B cell (primary cell): ENCODE measurements at places on chromosomes 11 and 22. TPM values are rescaled to one million over a fixed set of nuclear protein-coding genes. Genes with fewer than 3 reads are reported as not detected.
A peak's percentile ranks its signal among the peaks of the same experiment; 100 is the strongest.

- DNase-seq = peak; percentile 60
Observed at GRCh38 chr11:19557720-19558140, 154.9 kb upstream of the NAV2 start.

DNA sequence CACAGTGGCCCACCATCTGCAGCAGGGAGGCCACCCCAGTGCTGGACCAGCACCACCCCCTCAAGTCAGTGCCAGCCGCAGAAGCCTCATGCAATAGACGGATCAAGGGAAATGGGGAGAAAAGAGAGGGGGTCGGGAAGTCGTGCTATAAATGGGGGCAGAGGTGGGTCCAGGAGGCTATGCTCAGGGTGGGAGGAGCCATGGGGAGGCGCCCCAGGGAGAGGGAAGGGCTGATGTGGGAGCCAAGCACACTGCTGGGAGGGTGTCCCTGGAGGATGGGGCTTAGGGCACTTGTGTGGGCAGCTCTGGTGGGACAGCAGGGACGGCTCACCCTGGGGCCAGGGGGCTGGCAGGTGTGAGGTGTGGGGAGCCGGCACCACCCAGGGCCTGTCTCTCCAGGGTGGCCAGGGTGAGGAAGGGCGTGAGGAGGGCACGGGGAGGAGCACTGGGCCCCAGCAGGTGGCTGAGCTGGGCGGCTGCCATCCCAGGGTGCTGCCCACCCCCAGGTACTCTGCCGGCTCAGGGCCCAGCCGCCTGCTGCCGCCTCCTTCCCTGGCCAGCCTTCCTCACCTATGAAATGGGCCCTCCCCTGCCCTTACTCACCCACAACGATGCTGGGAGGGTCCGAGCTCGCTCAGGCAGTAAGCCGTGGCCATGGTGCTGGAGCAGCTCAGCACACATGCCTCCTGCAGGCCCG, 18.0 kb downstream of the PHLDA2 start:
- no peak for DNase-seq

DNA sequence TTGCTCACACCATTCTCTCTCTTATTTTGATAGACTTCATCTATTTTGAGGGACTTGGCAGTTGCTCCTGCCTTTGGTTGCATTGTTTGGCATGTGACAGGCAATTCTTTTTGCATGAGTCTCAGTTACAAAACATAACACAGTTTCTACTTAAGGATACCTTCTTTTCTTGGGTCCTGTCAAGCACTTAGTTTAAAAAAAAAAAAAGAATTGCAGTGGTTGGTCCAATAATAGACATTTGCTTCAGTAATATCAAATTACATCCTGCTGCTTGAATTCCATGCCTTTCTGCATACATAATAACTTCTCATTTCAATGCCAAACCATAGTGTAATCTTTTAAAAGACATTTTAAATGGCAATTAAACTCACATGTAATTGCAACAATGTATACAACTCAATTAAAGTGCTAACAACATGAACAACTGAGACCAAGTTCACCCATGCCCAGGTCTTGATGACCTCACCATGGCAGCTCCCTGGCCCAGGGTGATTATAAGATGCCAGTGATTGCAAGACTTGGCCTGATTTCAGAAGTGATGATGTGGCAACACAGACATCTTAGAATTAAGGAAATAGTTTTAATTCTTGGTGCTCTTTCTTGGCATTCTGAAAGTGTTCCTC, 32.2 kb upstream of the PLET1 start:
- DNase-seq = no peak

The DGCR6 gene
- total RNA-seq = 1.5 and 1.8 TPM in 2 replicates

- no peak for DNase-seq
Observed at GRCh38 chr11:70951139-70951804, 301.1 kb downstream of the SHANK2 start.

The CCDC116 gene
- 0.52 and 0.63 TPM in 2 replicates for total RNA-seq

The GTSE1 gene
- total RNA-seq = 0.17 and 0.27 TPM in 2 replicates

The GGTLC3 gene
- not detected in 2 replicates for total RNA-seq

DNA sequence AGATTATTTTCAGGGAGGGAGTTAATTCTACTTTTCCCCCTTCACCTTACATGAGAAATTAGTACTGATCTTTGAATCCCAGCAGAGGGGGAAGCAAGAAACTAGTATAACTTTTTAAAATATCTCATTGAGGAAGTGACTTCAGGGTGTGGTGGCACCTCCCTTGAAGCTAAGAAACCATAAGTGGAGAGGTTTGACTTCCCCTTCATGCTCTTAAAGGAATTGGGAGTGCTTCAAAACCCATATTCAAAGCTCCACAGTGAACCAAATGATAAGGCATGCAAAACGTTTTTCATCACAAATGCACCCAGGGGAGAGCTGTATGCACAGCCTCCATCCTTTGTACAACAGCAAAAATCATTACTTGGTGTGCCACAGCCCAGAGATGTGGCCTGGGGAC, 540 bp downstream of the MS4A14 start:
- DNase-seq = peak; percentile 80

The PATE2 gene
- total RNA-seq = not detected in 2 replicates

The MED15 gene
- 134 and 156 TPM in 2 replicates for total RNA-seq

- DNase-seq = no peak
Observed at GRCh38 chr11:124233376-124233775, 7.5 kb upstream of the OR8G1 start.

The CSF2RB gene
- 39.7 and 41.2 TPM in 2 replicates for total RNA-seq

DNA sequence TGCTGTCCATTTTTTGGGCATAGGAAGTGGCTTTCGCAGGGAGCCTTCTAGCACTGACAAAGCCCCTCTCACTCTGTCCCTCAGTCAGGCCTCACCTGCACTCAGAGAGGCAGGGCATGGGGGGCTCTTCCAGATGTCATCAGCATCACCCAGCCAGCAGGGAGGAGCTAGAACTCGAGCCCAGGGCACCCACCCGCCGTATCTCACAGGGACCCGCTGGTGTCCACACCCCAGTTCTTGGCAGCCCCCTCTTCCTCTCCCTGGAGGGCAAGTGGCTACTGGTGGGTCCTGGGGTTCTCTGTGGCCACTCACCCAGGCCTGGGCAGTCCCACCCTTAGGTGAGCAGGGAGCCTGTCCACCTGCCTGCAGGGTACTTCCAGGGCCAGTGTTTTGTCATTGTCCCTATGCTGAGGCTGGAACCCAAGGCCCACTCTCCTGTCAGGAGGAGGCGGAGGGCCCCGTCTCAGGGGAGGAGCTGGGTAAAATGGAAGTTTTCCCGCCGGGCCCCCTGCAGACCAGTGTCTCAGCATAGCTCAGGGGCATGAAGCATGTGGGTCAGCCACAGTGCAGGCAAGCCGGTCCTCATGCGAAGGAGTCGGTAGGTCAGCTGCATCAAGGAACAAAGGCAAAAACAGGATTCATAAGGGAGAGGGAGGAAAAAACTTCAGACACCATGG, 21.8 kb downstream of the MYO7A start:
- DNase-seq = no peak

- no peak for DNase-seq
Observed at GRCh38 chr22:36741968-36742367, 34.0 kb downstream of the IFT27 start.

GRCh38 chr11:19352072-19352770, 111.5 kb upstream of the E2F8 start:
- DNase-seq = no peak

The CWF19L2 gene
- 44.3 and 44.6 TPM in 2 replicates for total RNA-seq

GRCh38 chr11:30406978-30407762, 84.3 kb downstream of the ARL14EP start:
- no peak for DNase-seq

GRCh38 chr22:36149441-36149840, 11.1 kb downstream of the APOL3 start:
- DNase-seq = no peak

The KCNJ11 gene
- total RNA-seq = 2.0 and 2.1 TPM in 2 replicates

The CRYBB2 gene
- total RNA-seq = not detected in 2 replicates

GRCh38 chr22:29193021-29193420, 12.7 kb upstream of the EMID1 start:
- DNase-seq = no peak

DNA sequence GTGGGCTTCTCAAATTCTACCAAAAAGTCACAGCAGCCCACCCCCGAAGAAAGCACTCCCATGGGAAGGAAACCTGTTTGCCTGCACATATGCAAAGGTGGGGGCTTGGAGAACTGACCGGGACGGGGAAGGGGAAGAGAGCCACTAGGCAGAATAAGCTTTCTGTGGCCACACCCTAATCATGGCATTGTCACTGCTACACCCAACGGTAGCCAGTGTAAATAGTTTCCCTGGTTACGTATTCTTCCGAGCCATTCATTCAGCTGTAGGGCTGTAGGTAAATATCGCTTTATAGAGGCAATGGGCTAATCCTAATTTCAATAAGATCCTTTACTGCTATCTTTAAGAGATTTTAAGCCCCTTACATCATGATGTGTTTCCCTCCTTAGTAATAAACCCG, 61.7 kb downstream of the PRDM11 start:
- DNase-seq = no peak

DNA sequence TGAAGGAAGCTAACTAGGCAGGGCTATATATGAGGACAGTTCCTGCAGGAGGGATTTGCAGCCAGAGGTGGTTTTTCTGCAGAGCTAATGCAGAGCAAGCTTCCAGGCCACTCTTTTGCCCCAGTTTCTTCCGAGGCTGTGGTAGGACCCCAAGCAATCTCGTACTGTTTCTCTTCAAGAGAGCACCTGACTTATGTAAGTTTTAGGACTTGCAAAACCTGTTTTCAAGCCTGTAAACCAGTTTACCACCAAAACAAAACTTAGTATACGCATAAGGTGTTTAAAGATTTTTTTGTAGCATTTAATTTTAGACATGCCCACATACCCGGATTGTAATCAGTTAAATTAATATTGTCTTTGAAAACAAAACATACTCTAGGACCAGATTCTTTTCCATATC, 7.7 kb upstream of the APLP2 start:
- DNase-seq = no peak

The HBE1 gene
- total RNA-seq = not detected in 2 replicates

GRCh38 chr11:104695065-104695463, 203.2 kb downstream of the CASP12 start:
- no peak for DNase-seq

- DNase-seq = no peak
Observed at GRCh38 chr11:24145411-24145810, 351.4 kb upstream of the LUZP2 start.

- no peak for DNase-seq
Observed at GRCh38 chr11:34464591-34465051, 25.9 kb downstream of the CAT start.

The ABTB2 gene
- total RNA-seq = 4.5 and 5.9 TPM in 2 replicates

- DNase-seq = no peak
Observed at GRCh38 chr11:64903291-64903833, 13.6 kb downstream of the ATG2A start.

- no peak for DNase-seq
Observed at GRCh38 chr11:12800871-12801270, 126.7 kb downstream of the TEAD1 start.

DNA sequence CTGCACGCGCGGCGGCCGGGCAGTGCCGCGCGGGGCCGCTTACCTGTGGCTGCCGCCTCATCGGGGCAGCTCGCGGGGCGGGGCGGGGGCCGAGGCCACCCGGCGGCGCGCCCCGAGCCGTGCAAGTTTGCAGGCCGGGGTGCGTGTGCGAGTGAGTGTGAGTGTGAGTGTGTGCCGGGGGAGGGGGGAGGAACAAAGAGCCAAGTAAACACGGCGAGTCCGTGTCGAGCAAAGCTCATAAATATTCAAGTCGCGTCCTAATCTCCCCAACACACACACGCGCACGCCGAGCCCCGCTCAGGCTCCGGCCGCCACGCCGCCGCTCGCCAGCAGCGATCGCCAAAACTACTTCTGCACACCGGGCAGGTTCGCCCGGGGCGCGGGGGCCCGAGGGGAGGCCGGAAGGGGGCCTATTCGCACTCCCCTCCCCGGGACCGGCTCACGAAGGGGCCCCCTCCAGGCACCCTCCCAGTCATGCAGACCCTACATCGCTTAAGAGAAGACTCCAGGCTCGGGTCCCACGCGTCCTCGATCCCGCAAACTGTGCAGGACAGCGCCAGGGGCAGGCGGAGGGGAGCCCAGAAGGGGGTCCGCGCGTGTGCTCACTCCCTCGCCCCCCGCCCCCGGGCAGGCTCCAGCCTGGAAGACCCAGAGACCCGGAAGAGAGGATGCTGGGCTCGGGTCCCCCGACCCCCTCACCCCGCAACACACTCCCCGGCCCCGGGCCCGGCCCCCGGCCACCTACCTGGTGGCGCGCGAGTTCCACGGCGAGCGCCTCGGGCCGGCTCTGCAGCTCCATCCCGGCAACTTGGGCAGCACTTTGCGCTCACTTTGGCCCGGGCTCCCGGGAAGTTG, 827 bp downstream of the PHF21B start:
- DNase-seq = peak; percentile 25

- DNase-seq = no peak
Observed at GRCh38 chr22:44390613-44390970, 77.8 kb upstream of the SHISAL1 start.

- peak; percentile 27 for DNase-seq
Observed at GRCh38 chr22:33923033-33923432, 2.8 kb upstream of the LARGE1 start.

The DDI1 gene
- total RNA-seq = not detected in 2 replicates

The FOLR2 gene
- total RNA-seq = 0.75 and 1.5 TPM in 2 replicates

DNA sequence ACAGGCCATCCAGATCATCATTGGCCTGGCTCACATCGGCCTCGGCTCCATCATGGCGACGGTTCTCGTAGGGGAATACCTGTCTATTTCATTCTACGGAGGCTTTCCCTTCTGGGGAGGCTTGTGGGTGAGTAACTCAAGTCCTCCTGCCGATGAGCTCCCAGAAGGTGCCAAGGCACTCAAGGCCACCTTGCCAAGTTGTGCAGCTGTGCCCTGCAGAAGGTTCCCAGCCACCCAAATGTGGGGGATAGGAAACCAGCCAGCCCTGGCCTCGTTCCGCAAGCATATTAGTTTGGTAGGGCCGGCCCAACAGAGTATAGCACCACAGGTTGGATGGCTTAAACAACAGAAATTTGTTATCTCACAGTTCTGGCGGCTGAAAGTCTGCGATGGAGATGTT, 4.0 kb downstream of the MS4A8 start:
- DNase-seq = no peak

DNA sequence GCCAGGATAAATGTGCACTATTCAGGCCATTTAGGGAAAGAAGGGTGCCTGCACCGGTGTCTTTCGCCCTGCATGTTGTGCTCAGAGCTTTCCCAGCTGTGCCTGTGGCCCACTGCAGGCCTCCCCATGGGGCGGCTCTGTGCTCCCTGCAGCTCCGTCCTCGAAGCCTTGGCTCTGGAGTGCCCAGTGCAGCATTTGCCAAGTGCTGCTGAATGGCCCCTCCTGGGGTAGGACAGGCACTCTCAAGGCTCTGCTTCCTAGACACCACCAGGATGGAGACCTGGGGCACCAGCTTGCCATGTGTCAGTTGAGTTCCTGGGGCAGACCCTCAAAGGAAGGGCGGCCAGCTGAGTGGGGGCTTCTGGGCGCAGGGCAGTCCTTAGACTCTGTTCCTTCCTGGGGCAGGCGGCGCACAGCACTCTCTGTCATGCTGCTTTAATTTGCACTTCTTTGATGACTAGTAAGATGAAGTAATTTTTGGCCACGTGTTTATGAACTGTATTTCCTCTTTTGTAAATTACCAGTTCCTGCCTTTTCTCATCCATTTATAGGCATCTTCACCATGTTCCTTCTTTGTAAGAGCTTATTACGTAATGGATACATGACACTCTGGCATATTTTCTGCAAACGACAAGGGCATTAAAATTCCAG, 32.1 kb upstream of the GNB1L start:
- peak; percentile 49 for DNase-seq

The C11orf87 gene
- total RNA-seq = not detected in 2 replicates

GRCh38 chr11:103050351-103050750, 41.6 kb downstream of the DCUN1D5 start:
- no peak for DNase-seq
